SW 1271 (cell line): ENCODE measurements at places on chromosomes 13 and 19.

GRCh38 chr13:88958821-88959220 lies 1287.7 kb downstream of the SLITRK5 start:
- no peak for DNase-seq

GRCh38 chr13:38667526-38668109 lies 19.3 kb upstream of the FREM2 start:
- DNase-seq, result no peak

DNA sequence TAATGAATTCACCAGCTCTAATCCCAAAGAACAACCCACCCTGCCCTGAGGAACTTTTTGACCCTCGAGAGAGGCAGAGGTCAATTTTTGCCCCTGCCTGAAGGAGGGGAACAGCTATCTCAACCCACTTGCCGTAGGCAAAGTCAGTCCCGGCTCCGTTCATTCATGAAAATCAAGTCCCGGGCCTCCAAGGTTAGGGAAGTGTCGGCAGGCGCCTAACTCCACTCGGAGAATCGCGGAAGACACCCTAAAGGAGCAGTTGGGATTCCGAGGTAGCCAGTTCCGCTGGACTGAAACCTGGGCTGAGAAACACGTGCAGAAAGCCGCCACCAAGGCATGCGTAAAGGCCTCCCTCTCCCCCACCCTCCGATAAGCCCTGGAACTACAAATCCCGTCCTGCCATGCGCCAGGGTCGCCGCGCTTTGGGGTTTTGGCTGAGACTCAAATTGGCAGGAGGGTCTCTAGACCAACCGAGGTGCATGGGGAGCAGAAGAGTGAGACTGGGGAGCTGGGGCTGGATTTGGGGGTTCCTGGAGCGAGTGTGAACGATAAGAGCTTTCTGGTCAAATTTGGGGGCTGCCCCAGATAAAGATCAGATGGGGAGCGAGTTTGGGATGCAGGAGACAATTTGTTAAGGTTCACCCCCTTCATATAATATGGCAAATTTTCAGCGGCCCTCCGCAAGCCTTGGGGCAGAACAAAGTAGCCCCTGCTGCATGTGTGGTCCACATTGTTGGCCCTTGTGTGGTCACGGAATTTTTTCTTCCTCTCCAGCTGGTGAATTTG lies at the start of gene TNPO2:
Gene TNPO2, minus strand, starts transcription at position 292 of the 786 bp plus-strand sequence. CDS start 2,955 bp downstream, outside the sequence.
- peak; percentile 30 for DNase-seq

DNA sequence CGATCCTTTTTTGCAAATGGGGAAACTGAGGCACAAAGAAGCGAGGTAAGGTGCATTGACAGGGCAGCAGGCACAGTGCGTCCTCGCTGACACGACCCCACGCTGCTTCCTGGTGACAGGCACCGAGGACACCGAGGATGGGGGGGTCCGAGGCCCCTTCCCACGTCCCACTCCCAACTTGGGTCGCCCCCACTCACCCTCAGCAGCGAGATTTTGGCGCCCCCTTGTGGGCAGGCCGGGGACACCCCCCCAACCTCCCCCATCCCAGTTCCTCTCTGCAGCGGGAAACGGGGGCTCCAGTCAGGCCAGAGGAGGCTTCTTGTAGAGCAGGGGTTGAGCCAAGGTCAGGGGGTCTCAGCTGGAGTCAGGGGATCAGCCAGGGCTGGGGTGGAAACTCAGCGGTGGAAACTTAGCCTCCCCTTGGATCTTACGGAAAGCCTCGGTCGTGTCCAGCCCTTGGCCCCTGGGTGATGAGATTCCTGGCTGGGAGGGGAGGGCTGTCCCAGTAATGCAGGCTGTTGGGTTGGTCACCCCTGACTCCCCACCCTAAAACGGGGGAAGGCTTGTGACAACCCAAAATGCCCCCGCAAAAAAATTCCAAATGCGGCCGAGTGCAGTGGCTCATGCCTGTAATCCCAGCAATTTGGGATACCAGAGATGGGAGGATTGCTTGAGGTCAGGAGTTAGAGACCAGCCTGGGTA lies 8.2 kb downstream of the SMIM24 start:
- no peak for DNase-seq
